ENCODE measurements at places on chromosomes 1 and 21. TPM values are rescaled to one million over a fixed set of nuclear protein-coding genes. Genes with fewer than 3 reads are reported as not detected.

DNA sequence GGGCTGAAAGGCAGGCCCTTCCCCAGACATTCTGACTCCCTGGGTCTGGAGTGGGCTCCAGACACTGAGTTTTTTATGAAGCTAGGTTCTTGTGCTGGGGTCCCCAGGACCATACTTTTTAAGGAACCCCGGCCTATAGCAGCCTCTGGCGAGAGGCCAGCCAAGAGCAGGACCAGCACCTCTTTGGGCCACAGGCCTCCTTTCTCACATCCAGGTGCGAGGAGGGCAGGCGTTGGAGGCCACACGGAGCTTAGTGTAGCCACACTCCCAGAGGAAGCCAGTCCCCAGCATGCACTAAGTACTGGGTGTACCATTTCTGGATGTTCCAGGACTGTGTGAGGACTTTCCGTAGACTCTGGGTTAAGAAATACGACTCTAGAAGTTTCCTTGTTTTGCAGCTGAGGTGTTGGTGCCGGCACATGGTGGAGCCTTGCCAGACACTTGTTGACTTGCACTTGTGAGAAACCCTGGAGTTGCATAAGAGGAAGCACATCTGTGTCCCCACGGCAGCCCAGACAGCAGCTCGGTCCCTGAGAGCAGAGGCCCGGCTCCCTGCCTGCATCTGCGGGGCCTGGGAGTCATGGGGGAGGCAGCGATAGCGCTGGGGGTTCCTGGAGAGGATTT, 122.2 kb upstream of the VAMP3 start:
- peak; percentile 78 for DNase-seq

DNA sequence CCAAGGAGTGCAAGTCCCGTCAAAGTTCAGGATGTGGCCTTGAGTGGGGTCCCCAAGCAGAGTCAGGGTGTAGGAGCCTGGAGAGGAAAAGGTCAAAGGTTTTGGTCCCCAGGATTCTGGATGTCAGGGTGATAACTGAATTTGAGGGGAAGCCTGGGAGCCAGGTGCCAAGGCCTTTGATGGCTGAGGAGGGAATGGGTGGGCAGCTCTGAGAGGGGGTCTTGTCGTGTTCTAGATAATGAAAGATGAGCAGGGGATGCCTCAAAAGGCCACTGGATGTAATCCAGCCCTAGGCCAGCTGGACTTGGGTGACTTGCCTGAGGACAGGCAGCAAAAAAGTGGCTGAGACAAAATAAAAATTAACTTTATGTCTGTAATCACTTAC, 27.5 kb upstream of the KCNA2 start:
- DNase-seq: no peak

DNA sequence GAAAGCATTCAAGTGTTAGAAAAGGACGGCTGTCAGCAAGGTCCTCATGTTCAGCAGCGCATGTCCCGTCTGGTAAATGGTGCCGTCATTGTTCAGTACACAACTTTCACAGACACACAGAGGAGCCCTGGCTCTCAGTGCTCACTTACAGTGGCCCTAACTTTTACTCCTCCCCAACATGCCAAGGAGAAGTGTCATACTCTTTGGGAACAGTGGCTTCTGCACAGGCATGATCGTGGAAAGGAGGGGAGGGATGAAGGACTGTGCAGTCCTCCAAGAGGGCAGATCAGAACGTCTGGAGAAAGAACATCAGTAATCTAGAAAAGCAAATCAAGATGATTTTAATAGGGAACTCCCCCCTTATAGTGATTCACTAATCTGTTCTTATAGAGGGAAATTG, 3.8 kb upstream of the GRHL3 start:
- DNase-seq: no peak

- no peak for DNase-seq
These were observed 93.4 kb downstream of the TGFBR3 start for GRCh38 chr1:91792489-91793071.

- DNase-seq: no peak
These were observed 5.8 kb downstream of the PTGER3 start for GRCh38 chr1:71041806-71042205.

DNA sequence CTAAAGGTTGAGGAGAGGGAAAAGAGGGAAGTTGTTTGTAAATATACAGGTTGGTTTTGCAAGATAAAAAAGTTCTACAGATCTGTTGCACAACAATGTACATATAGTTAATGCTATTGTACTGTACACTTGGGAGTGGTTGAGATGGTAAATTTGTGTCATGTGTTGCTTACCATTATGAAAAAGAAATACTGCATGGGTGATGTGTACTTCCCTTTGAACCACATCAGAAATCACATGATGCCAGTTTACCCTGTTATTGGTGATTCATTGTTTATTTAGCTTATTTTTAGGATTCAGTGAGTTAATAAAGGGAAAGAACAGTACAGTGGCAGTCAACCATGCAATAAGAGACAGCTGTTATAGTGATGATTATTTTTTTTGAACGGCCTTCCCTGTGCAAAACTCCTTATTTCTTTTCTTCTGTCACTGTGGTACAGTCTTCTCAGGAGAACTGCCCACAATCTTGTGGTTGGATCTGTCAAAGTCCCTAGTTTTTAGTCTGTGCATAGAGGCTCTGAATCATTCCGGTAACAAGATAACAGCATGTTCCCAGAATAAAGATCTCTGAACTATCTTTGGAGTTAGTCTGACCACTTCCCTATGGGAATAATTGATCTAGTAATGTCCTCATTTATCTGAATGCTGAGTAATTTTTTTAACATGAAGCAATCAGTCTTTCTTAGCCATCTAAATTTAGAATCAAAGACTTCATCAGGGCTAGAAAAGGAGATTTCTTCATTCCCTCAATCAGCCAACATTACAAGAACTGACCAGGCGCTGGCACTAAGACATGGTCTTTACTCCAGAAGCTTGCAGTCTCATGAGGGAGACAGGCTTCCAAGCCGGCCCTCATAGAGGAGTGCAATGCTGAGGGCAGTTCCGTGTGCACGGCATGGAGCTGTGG, 84.2 kb downstream of the SH3GLB1 start:
- no peak for DNase-seq

- no peak for DNase-seq
These were observed 86.4 kb downstream of the WDR64 start for GRCh38 chr1:241738284-241739078.

Gene CSTB
- total RNA-seq: 2.0 TPM

Gene ARHGEF11
- 65.3 TPM for total RNA-seq

Gene ARHGEF16
- 0.29 TPM for total RNA-seq

All from uterus (tissue), 4 donors.